WTC11 (cell line): ENCODE measurements at places on chromosomes 2 and 18. TPM values are rescaled to one million over a fixed set of nuclear protein-coding genes. Genes with fewer than 3 reads are reported as not detected.

ANKRD29 gene
- 3.3 to 4.9 TPM (median 3.7 TPM) in 3 replicates for total RNA-seq

- no peak for DNase-seq
These were observed 71.2 kb upstream of the CNTNAP5 start for GRCh38 chr2:123953846-123954245.

DNA sequence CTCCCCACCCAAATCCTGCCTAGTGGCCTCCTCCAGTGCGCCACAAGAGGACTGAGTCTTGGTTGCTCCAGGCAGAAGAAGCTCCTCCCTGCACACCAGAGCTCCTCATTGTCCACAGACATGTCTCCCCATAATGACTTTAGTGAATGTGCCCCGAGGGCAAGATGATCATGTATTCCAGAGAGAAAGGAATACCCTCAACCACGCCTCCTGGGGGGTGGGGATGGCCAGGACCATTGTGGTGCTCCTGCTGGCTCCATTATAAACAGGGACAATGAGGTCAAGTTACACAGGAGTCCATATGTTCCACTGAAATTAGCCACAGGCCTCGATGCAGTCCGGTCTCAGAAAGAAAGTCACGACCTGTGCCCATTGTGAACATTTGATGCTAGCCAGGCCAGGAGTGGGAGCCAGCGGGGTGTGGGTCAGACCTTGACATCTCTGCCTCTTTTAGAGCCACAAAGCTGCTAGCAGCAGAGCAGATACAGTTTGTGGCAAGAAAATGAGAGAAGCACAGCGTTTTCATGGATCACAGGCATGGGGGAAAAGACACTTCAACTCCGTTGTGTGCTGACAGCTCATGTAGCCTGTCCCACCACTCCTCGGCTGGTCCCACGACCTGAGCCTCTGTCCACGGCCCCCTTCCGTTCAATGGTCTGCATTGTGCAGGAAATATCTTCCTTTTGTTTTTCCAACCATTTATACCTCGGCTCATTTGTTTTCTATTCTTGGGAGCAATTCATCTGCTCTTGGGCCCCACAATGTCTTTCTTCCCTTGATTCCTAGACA lies 70.7 kb upstream of the FZD7 start:
- DNase-seq = no peak

DNA sequence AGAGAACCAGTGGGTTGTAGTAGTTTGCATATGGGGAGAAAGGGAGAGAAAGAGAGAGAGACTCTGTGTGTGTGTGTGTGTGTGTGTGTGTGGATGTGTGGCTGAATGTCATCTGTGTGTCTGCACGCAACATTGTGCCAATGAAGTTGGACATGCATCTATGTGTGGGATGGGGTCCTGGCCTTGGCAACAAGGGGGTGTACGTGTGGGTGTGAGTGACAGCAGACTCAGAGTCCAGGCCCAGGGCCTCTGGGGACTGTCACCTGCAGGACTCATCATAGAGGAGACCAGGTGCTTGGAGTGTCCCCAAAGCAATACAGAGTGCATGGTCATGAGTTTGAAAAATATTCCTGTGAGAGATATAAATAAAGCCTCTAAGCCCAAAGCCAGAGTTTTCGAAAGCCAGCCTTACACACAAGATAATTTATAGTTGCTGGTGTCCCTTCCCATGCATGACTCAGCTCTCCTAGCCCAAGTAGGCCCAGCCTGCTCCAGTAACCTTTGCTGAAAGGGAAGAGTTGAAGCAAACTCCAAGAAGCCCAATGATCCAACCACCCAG lies 59.9 kb downstream of the TNP1 start:
- DNase-seq = no peak

- DNase-seq = no peak
These were observed 217.1 kb upstream of the SLC35G4 start for GRCh38 chr18:11392292-11392691.

DNA sequence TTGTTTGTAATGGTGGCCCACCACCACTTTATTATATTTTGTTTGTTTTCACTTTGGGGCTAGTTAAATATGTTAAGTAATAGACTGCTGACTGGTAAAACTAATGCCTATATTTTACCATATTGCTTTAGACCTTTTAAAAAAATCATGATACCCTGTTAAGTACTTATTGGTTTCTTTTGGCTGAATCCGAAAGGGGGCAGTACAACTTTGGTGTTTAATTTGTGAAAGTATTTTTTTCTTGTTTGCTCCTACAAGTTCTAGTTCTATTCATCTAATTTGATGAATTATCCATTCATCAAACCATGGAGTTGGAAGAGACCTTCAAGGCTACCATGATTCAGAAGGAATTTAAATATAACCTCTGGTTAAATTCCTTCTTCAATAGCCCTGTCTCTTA lies 147.0 kb downstream of the MBD5 start:
- DNase-seq = no peak
